ENCODE measurements at places on chromosomes 12 and 14. TPM values are rescaled to one million over a fixed set of nuclear protein-coding genes. Genes with fewer than 3 reads are reported as not detected.

- no peaks in the 10 kb centered on the region for H3K4me1 ChIP-seq
- no peaks in the 10 kb centered on the region for H3K36me3 ChIP-seq
- no peak for DNase-seq
- H3K4me3 ChIP-seq = no peak overlapping the region
- no peaks in the 10 kb centered on the region for H3K27me3 ChIP-seq
Measured at GRCh38 chr14:58082011-58082410, 70.0 kb downstream of the ARMH4 start.

Gene ST8SIA1
- total RNA-seq = 12.3 TPM

DNA sequence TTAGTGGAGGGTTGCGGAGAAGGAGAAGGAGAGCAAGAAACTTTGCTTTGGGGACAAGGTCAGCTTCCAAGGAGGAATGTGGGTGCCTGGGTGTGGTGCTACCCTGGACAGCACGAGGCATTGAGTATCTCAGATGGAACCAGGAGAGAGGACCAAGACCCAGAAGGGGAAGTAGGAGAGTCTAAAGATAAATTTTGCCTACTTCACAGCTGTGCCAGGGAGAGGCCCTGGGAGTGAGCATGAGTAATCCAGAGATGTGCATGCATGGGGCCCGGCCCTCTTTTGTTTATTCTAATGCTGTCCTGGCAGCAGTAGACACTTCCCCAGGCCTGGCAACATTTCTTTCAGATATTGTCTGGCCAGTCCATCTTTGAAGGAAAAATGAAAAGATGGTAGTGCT, 49.5 kb upstream of the GNPNAT1 start:
- peaks cover 16% of the 10 kb centered on the region for H3K4me1 ChIP-seq
- no peak overlapping the region for H3K27ac ChIP-seq
- H3K27me3 ChIP-seq = no peaks in the 10 kb centered on the region
- no peak for DNase-seq
- H3K4me3 ChIP-seq = no peak overlapping the region

GRCh38 chr14:36452860-36453259, 67.2 kb downstream of the NKX2-1 start:
- H3K4me3 ChIP-seq = no peak overlapping the region
- no peak overlapping the region for H3K27ac ChIP-seq
- no peaks in the 10 kb centered on the region for H3K27me3 ChIP-seq
- no peaks in the 10 kb centered on the region for H3K36me3 ChIP-seq
- no peak for DNase-seq
- H3K4me1 ChIP-seq = peaks cover 8% of the 10 kb centered on the region

DNA sequence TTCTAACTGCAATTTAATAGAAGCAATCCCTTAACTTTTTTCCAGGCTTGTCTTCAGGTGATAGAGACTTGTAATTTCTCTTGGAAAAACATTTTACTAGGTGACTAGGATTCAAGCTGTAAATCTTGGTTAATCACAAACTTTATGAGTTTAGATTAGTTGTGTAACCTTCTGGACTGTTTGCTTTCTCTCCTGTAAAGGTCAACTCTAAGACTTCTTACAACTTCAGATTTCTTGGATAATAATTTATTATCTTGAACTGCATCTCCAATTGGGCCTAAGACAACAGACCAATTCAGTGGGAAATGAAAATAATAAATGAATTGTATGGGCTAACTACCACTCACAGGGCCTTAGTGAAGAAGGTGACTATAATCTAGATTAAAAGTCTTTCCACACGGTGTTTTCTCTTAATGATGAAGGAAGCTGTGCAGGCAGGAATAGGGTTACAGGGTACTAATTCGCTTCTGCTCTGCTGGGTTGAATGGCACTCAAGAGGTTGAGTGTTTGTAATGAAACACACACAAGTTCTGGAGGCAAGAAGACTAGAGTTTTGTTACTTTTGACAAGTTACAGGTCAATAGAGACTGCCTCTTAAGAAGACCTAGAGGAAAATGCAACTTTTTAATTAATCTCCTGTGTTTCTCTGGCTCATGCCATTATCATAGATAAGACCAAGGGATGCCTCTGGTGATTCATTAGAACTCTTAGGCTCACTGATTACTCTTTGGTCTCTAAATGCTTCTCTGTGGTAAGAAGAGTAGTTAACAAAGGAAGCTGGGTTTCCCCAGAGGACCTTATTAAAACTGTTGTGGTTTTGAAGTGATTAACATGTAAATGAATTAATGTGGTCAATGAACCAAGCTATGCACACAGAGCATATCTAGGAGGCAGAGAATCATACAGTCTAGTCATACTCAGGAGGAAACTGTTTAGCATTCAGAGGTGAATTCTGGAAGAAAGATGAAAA, 30.0 kb upstream of the OR4E1 start:
- no peaks in the 10 kb centered on the region for H3K36me3 ChIP-seq
- peaks cover 5% of the 10 kb centered on the region for H3K4me1 ChIP-seq
- DNase-seq = no peak
- H3K27me3 ChIP-seq = no peaks in the 10 kb centered on the region
- H3K4me3 ChIP-seq = peak overlapping the region; percentile 65

Gene IL26
- not detected for total RNA-seq

Gene CACNA2D4
- total RNA-seq = 5.7 TPM

Gene RNASE3
- not detected for total RNA-seq

Gene DDHD1
- 22.0 TPM for total RNA-seq

DNA sequence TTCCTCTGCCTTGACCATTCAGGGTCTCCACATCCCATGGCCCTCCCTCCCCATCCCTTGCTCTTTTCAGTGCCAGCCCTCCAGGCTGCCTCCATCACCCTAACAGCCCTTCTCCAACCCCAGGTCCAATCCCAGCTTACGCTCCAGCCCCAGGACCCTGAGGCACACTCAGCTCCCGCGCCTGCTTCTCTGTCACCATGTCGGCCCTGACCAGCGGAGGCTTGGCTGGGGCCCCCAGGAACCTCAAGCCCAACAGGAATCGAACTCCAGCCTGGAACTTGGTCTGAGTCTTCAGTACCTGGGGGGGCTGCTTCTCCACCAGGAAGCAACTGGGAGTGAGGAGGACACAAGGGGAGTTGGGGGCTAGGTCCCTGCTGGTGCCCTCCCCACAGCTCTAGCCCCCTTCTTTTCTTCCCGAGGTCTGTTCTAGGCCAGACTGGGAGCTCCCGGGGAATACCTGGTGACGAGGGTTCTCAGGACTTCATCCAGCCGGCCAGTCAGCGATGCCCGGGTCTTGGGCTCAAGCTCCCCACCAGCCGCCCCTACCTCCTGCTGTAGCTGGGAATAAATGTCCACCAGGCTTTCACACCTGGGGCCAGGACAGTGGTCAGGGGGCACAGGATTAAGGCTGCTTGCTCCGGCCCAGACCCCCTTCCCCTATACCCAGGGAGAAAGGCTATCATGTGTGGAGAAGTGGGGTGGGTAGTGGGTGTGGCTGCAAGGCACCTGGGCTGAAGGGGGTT, 6.0 kb downstream of the STAT6 start:
- DNase-seq = no peak
- no peaks in the 10 kb centered on the region for H3K27me3 ChIP-seq
- H3K4me1 ChIP-seq = peaks cover 5% of the 10 kb centered on the region
- no peaks in the 10 kb centered on the region for H3K36me3 ChIP-seq
- H3K27ac ChIP-seq = no peak overlapping the region

All from endodermal cell (in vitro differentiated cells).